CD4-positive, alpha-beta T cell treated with Interleukin-17A for 1 hour (primary cell): ENCODE measurements at places on chromosomes 4 and X.

- DNase-seq = no peak
Measured at GRCh38 chr4:137524725-137525369, 7.4 kb downstream of the PCDH18 start.

GRCh38 chr4:189822326-189822725, 118.3 kb upstream of the FRG1 start:
- no peak for DNase-seq

GRCh38 chr4:1516881-1517480, 110.7 kb upstream of the NKX1-1 start:
- no peak for DNase-seq

GRCh38 chr4:80425124-80426100, 89.9 kb downstream of the CFAP299 start:
- DNase-seq = no peak

DNA sequence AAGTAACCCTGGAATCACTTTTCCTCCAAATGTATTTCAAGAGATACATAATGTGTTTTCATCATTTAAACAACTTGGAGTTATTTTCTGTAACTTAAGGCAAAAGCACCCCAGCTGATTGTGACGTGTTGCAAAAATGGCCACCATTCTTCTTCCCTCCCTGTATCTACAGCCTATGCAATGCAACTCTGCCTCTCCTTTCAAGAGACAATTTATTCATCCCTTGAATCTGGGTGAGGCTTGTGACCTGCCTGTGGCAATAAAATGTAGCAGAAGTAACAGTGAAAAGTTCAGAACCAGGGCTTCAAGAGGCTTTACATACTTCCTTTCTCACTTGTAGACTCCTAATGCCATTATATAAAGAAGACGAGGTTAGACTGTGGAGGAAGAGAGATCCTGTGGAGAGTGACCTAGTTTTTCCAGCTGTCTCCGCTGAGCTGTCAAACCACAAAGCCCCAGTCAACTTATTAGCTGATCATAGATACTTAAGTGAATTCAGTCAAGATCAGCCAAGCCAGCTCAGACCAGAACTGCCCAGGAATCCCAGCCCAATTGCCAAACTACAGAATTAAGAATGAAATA, 81.0 kb upstream of the KLF3 start:
- peak; percentile 40 for DNase-seq

- DNase-seq = no peak
Measured at GRCh38 chrX:32185160-32185559, 1026.2 kb downstream of the DMD start.

DNA sequence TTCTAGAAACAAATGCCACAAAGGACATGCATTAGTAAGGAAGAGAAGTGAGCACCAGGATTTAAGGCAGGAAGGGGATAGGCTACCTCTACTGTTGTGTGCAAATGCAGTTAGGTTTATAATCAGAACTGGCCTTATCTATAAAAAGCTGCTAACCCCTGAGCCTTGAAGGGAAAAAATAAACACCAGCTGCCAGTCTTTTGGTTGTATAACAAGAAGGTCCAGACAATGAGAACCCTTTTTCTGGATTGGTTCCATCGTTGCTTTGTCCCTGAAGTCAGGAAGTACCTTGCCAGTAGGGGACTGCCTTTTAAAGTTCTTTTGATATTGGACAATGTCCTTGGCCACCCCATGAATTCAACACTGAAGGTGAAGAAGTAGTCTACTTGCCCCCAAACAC, 126.7 kb upstream of the OTUD4 start:
- no peak for DNase-seq

GRCh38 chr4:139553751-139554641, 2.0 kb downstream of the SETD7 start:
- peak; percentile 2 for DNase-seq

DNA sequence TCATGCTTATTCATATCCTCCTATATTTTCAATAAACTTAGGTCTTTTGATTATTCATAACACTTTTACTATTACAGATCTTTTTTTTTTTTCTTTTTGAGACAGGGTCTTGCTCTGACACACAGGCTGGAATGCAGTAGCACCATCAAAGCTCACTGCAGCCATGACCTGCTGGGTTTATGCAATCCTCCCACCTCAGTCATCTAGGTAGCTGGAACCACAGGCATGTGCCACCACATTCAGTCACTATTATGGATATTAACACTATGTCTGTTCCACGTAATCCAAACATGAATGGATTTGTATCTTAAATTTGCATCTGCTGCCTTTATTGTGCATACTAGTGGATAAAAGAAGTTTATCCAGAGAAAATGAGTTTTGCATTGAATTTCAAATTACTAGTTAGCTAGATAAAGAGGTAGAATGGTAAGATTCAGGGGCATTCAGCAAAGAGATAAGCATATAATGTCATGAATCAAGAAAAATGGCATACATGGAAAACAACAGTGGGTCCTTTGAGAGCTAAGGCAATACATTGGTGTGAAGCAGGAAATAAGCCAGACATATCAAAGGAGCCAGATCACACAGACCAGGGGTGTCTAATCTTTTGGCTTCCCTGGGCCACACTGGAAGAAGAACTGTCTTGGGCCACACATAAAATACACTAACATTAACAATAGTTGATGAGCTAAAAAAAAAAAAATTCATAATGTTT, 13.9 kb downstream of the ANAPC10 start:
- DNase-seq = no peak

- DNase-seq = no peak
Measured at GRCh38 chr4:1684506-1685234, 557 bp upstream of the FAM53A start.

DNA sequence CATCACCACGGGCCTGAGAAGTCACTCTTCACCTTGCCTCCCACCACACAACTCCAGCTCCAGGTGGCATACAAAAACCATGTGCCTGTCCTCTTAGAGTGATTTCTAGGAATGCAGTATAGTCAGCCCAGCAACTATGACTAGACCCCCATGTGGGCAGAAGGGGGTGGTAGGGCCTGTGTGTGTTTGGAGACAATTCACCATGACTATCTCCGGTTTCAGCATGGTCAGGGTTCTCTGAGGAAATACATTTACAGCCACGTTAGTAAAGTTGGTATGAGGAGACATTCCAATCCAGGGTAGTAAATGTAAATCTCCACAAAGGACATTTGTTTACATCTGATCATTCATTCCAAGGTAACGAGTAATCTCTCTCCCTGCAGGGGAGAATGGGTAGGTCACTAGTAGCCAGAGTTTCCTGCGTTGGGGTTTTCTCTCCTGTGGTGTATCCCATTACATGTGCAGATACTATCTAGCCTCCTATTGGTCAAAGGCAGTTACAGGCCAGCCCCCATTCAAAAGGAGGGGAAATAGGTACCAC, 4.2 kb upstream of the MTMR1 start:
- DNase-seq = no peak

- no peak for DNase-seq
Measured at GRCh38 chr4:166987026-166987425, 247.3 kb downstream of the SPOCK3 start.

GRCh38 chrX:143437439-143437838, 79.8 kb downstream of the SPANXN3 start:
- DNase-seq = no peak

DNA sequence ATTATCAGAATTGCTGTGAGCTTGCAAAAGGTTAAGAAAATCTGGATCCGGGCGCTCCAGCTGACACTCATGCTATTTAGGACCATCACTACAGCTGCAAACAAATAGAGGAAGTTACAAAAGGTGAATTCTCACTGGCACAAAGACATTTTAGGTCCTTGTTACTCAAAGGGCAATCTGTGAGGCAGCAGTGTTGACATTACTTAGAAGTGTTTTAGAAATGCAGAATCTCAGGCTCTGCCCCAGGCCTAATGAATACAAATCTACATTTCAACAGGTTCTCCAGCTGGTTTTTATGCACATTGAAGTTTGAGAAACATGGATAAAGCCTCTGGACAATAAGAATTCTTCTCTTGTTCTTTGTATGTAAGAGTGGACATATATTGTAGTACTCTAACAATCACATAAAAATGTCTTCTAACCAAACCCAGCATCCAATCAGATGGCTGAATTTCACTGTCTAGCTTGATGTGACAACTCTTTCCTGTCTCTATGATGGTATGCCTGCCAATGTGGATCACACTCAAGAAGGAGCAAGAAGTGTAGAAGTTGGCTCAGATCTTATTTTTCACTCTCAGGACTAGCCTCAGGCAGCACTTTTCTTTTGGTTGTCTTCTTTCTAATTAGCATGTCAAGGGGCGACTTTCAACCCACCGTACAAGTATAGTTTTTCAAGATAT, 18.8 kb downstream of the SLC7A11 start:
- no peak for DNase-seq

- DNase-seq = no peak
Measured at GRCh38 chrX:110097920-110098319, 95.0 kb downstream of the TMEM164 start.

DNA sequence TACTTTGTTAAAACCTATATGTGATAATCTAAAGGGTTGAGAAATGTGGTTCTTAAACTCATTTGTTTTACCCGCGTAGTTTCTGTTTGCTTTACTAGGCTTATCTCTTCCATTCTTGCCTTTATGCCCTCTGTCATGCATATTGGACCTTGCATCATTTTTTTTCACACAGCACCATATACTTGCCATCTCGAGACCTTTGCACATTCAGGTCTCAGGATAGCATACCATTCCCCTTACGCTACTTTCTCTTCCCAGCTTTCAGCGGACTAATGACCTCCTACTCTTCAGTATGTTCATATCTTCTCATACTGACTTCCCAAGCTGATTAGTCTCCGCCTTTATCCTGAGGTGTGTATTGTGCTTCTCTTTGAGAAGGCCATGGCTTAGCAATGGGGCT, 40.5 kb downstream of the USP38 start:
- DNase-seq = no peak
